Activated CD4-positive, alpha-beta memory T cell treated with anti-CD3 and anti-CD28 coated beads, Interleukin-2, amount 10 ng/mL, durations not matched to agents 7 days and 5 days (primary cell): ENCODE measurements at places on chromosomes 11 and 22. TPM values are rescaled to one million over a fixed set of nuclear protein-coding genes. Genes with fewer than 3 reads are reported as not detected.
A peak's percentile ranks its signal among the peaks of the same experiment; 100 is the strongest.

Gene OR51B4
- not detected for total RNA-seq

Gene MOGAT2
- total RNA-seq = not detected

Gene LGALS12
- total RNA-seq = not detected

Gene BIK
- total RNA-seq = 2.6 TPM

Gene ANGPTL5
- total RNA-seq = not detected

Gene OR8U1
- not detected for total RNA-seq

Gene DLG2
- 1.3 TPM for total RNA-seq

Gene SCN4B
- total RNA-seq = 0.28 TPM

Gene SLC22A6
- total RNA-seq = not detected

Gene DCHS1
- total RNA-seq = 0.23 TPM

Gene OR4S2
- total RNA-seq = not detected

Gene CD3E
- total RNA-seq = 639 TPM

GRCh38 chr11:116986521-116987105, 111.6 kb downstream of the SIK3 start:
- H3K4me3 ChIP-seq = peak overlapping the region; percentile 17
- H3K27ac ChIP-seq = peak overlapping the region; percentile 31
- no peaks in the 10 kb centered on the region for H3K27me3 ChIP-seq
- DNase-seq = no peak

GRCh38 chr22:47409539-47410275, 647.3 kb downstream of the TBC1D22A start:
- H3K27ac ChIP-seq = no peak overlapping the region
- no peak for DNase-seq
- no peaks in the 10 kb centered on the region for H3K4me1 ChIP-seq
- no peaks in the 10 kb centered on the region for H3K27me3 ChIP-seq

DNA sequence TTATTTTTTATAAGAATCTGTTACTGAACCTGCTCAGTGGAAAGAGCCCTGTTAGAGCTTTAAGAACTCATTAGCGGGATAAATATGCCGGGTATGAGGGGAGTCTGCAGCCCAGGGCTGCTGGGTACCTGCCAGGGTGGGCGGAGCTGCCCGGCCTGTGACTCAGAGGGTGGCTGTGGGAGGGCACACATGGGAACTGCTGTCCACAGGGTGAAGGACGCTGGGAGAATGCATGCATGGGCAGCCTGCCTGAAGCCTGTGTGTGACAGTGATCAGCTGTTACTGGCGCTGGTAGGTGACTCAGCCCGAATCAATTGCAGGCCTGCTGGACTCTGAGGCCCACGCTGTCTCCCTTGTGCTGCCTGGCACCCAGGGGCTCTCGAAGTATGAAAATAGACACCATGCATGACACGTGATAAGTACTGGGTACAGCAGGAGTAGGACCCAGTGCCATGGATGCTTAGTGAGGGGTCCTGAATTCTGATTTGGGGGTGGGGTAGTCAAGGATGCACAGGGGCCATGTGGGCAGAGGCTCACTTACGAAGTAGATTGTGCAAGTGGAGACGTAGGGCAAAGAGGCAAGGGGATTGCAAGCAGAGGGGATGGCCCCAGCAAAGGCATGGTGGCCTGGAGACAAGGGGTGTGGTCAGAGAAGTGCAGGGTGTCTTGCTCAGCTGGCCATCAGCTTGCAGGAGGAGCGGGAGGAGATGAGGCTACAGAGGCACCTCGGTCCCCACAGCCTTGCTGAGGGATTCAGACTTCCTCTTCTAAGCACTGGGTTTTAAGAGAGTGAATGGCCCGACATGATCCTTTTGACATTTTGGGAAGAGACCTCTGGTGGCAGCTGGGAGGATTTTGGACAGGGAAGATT, 36.5 kb downstream of the GRIK4 start:
- no peak overlapping the region for H3K4me3 ChIP-seq
- no peak overlapping the region for H3K27ac ChIP-seq
- peaks cover 9% of the 10 kb centered on the region for H3K4me1 ChIP-seq
- H3K27me3 ChIP-seq = peaks cover 8% of the 10 kb centered on the region
- H3K36me3 ChIP-seq = no peaks in the 10 kb centered on the region

DNA sequence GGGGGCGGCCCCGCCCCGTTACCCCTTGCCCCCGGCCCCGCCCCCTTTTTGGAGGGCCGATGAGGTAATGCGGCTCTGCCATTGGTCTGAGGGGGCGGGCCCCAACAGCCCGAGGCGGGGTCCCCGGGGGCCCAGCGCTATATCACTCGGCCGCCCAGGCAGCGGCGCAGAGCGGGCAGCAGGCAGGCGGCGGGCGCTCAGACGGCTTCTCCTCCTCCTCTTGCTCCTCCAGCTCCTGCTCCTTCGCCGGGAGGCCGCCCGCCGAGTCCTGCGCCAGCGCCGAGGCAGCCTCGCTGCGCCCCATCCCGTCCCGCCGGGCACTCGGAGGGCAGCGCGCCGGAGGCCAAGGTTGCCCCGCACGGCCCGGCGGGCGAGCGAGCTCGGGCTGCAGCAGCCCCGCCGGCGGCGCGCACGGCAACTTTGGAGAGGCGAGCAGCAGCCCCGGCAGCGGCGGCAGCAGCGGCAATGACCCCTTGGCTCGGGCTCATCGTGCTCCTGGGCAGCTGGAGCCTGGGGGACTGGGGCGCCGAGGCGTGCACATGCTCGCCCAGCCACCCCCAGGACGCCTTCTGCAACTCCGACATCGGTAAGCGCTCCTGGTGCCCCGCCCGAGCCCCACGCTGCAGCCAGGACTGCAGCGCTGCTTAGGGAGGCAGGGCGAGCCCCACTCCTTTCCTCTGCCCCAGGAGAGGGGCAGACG, at the start of gene TIMP3:
TSS of gene TIMP3 (plus strand) at position 169 of the 700 bp plus-strand sequence. CDS start at position 466, 297 bp downstream.
- H3K4me3 ChIP-seq = no peak within 1 kb of the TSS
- peaks cover 2% of the 10 kb centered on the region for H3K4me1 ChIP-seq
- DNase-seq = no peak

DNA sequence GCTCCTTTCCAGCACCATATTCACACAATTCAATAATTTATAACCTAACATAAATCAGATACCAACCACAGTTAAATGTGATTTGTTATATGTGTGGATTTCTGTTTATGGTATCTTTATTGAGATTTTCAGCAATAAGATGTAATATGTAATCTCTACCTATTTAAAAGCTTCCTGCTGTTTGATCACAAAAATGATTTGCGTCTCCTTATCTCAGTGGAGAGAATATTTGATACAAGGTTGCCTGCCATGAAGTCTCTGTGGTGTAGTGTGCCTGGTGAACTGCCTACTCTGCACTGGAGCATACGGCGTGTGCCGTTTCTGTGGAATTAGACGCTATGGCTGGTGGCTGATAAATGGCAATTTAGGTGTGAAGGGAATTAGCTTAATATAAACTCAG, 741.1 kb downstream of the NELL1 start:
- H3K27me3 ChIP-seq = no peaks in the 10 kb centered on the region
- DNase-seq = no peak
- no peak overlapping the region for H3K27ac ChIP-seq
- no peaks in the 10 kb centered on the region for H3K36me3 ChIP-seq

- no peak overlapping the region for H3K27ac ChIP-seq
- DNase-seq = no peak
- H3K4me3 ChIP-seq = no peak overlapping the region
- peaks cover 14% of the 10 kb centered on the region for H3K4me1 ChIP-seq
These were observed 71.4 kb upstream of the B3GNT6 start for GRCh38 chr11:76962583-76963416.

- no peak overlapping the region for H3K4me3 ChIP-seq
- no peak overlapping the region for H3K27ac ChIP-seq
- peaks cover 15% of the 10 kb centered on the region for H3K27me3 ChIP-seq
These were observed 7.0 kb downstream of the OVOL1 start for GRCh38 chr11:65793625-65794400.

GRCh38 chr11:94129512-94130297, 1.1 kb downstream of the PANX1 start:
- H3K27me3 ChIP-seq = no peaks in the 10 kb centered on the region
- peaks cover 28% of the 10 kb centered on the region for H3K4me1 ChIP-seq
- H3K4me3 ChIP-seq = no peak overlapping the region
- no peaks in the 10 kb centered on the region for H3K36me3 ChIP-seq

DNA sequence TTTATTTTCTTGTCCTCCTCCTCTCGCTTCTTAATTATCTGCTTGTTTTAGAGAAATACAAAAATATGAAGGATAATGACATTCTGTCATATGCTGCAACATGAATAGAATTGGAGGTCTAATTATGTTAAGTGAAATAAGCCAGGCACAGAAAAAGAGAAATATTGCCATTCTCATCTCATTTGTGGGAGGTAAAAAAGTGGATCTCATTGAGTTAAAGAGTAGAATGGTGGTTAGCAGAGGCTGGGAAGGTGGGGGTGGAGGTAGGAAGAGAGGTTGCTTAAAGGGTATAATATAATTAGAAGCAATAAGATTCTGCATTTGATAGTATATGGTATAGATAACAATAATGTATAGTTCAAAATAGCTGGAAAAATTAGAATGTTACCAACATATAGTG, 231.3 kb downstream of the JRKL start:
- no peak overlapping the region for H3K4me3 ChIP-seq
- no peaks in the 10 kb centered on the region for H3K27me3 ChIP-seq
- no peak for DNase-seq
- no peak overlapping the region for H3K27ac ChIP-seq

DNA sequence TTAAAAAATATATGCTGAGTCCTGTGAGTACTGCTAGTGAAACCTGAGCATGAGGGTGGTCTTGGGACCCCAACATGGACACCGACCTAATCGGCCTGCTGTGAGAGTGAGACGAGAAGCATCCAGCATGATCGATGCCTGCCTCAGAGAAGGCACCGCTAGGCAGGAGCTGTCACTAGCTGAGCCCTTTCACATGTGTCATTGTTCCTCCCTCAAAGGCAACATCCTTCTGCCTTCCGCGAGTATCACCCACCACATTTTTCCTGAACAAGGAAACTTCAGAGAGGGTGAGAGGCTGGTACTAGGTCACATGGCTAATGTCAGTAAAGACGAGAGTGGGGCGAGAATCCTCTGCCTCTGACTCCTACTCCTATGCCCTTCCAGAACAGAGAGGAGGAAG, 35.6 kb downstream of the AP1B1 start:
- H3K4me3 ChIP-seq = no peak overlapping the region
- no peak for DNase-seq
- no peaks in the 10 kb centered on the region for H3K4me1 ChIP-seq
- peaks cover 48% of the 10 kb centered on the region for H3K36me3 ChIP-seq
- no peak overlapping the region for H3K27ac ChIP-seq

- H3K27me3 ChIP-seq = peaks cover 13% of the 10 kb centered on the region
- peak overlapping the region; percentile 3 for H3K4me3 ChIP-seq
- peak overlapping the region; percentile 28 for H3K27ac ChIP-seq
- no peaks in the 10 kb centered on the region for H3K36me3 ChIP-seq
- peaks cover 31% of the 10 kb centered on the region for H3K4me1 ChIP-seq
- DNase-seq = no peak
These were observed 5.0 kb downstream of the ASCL2 start for GRCh38 chr11:2265396-2265795.

DNA sequence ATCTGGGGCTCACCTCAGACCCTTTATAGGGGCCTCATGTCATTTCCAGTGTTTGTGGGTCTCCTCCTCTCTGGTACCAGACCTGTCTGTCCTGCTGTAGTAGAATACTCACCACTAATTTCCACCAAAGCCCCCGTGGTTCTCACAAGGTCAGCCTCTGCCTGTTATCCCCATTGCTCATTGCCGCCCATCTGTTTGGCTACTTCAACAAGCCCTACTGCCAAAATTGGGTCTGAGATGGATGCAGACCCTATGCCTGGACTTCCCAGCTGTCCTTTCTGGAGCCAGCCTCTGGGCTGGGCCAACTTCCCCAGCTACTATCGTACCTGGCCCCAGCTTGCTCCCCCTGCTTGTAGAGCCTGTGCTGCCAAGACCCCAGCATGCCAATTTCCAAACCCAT, 152.1 kb upstream of the ISX start:
- H3K4me1 ChIP-seq = no peaks in the 10 kb centered on the region
- no peaks in the 10 kb centered on the region for H3K27me3 ChIP-seq
- no peaks in the 10 kb centered on the region for H3K36me3 ChIP-seq
- no peak overlapping the region for H3K4me3 ChIP-seq

- no peak overlapping the region for H3K27ac ChIP-seq
- H3K4me1 ChIP-seq = peaks cover 5% of the 10 kb centered on the region
- H3K36me3 ChIP-seq = peaks cover 10% of the 10 kb centered on the region
- H3K27me3 ChIP-seq = no peaks in the 10 kb centered on the region
- no peak for DNase-seq
- no peak overlapping the region for H3K4me3 ChIP-seq
These were observed 21.9 kb upstream of the NFRKB start for GRCh38 chr11:129917231-129917630.

GRCh38 chr11:44674809-44675208, 52.0 kb upstream of the TSPAN18 start:
- peaks cover 20% of the 10 kb centered on the region for H3K36me3 ChIP-seq
- H3K4me3 ChIP-seq = no peak overlapping the region
- DNase-seq = no peak
- H3K27me3 ChIP-seq = no peaks in the 10 kb centered on the region
- H3K27ac ChIP-seq = no peak overlapping the region

DNA sequence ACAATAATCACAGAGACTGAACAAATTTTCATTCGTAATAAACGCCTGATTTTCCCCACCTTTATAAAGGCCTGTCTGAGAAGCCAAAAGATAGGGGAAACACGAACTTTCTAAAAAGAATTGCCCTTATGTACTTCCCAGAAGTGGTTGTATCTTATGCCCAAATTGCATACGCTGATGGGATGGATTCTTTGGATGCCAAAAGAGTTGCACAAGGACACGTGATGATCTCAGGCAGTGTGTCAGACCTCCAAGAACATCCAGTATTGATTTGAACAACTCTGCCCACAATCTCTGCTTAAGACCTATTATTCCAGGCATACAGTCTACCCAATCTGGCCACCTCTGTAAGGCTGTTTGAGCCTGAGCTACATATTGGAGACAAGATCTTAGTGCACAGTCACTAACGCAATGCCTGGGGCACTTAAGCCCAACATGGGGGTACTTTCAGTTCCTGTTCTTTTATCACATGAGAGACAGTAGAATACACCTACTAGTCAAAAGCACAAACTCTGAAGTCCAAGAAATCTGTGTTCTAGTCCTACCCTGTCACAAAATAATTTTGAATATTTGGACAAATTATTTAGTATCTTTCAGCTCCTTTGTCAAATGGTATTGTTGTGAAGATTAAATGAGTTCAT, 38.9 kb downstream of the OR10A6 start:
- DNase-seq = no peak
- no peak overlapping the region for H3K27ac ChIP-seq
- H3K36me3 ChIP-seq = no peaks in the 10 kb centered on the region
- H3K27me3 ChIP-seq = peaks cover 9% of the 10 kb centered on the region
- H3K4me3 ChIP-seq = no peak overlapping the region

DNA sequence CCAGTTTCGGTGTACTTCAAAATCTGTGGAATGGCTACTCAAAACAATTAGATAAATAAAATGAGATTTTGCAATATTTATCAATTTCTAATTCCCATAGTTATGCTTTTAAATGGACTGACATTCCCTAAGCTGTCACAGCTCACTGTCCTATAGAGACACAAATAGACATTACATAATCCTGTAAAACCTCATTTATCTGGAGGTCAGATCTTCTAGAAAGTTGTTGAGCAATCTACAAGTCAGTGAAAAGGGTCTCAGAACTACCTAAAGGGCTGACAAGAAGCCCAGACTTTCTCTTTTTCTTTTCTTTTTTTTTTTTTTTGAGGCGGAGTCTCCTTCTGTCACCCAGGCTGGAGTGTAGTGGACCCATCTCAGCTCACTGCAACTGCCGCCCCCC, 12.0 kb downstream of the ALG8 start:
- no peaks in the 10 kb centered on the region for H3K27me3 ChIP-seq
- H3K27ac ChIP-seq = no peak overlapping the region
- peaks cover 2% of the 10 kb centered on the region for H3K4me1 ChIP-seq
- no peak for DNase-seq
- no peak overlapping the region for H3K4me3 ChIP-seq

- H3K36me3 ChIP-seq = no peaks in the 10 kb centered on the region
- H3K27me3 ChIP-seq = no peaks in the 10 kb centered on the region
- DNase-seq = no peak
- no peak overlapping the region for H3K27ac ChIP-seq
- H3K4me1 ChIP-seq = no peaks in the 10 kb centered on the region
- no peak overlapping the region for H3K4me3 ChIP-seq
These were observed 290.7 kb downstream of the NTM start for GRCh38 chr11:131661132-131661531.
